Activated T-cell treated with anti-CD3 and anti-CD28 coated beads for 48 hours (primary cell): ENCODE measurements at places on chromosomes 16 and 17.

DNA sequence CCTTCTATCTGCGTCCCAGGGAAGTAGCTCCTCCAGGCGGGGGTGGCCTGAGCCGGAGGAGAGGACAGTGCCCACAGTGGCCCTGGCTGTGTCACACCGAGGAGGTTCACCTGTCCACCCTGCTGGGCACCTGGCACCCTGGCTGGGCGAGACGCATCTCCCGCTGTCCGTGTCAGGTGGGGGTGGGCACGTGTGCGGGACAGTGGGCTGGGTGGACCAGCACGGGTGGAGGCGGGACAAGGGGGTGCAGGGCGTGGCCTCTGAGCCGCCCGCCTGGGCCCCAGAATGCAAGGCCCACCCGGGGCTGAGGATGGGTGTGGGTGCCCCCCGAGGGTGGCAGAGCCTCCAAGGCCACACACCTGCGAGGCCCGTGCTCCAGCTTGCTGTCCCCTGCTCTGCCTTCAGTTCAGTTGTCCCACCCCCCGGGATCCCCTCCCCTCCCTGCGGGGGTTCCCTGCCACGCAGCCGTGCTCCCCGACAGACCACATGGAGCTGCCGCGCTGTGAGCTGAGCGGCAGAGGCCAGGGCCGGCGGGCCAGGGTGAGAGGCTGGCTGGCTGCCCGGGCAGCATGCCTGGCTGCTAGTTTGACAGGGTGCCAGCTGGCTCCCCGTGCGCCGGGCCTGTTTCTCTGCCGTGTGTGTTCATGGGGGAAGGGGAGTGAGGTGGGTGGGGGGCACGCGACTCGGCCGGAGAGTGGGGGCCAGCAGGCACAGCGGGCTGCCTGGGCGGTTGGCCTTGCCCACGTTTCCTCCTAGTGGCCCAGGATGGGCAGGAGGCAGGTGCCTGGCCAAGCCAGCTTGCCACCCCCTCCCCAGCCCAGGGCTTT is 33.9 kb downstream of the BAHCC1 start:
- no peak for DNase-seq

GRCh38 chr16:563072-563644 is 3.0 kb downstream of the PRR35 start:
- DNase-seq = no peak

- DNase-seq = no peak
These were observed 15.7 kb downstream of the RHBDF2 start for GRCh38 chr17:76485569-76485968.

DNA sequence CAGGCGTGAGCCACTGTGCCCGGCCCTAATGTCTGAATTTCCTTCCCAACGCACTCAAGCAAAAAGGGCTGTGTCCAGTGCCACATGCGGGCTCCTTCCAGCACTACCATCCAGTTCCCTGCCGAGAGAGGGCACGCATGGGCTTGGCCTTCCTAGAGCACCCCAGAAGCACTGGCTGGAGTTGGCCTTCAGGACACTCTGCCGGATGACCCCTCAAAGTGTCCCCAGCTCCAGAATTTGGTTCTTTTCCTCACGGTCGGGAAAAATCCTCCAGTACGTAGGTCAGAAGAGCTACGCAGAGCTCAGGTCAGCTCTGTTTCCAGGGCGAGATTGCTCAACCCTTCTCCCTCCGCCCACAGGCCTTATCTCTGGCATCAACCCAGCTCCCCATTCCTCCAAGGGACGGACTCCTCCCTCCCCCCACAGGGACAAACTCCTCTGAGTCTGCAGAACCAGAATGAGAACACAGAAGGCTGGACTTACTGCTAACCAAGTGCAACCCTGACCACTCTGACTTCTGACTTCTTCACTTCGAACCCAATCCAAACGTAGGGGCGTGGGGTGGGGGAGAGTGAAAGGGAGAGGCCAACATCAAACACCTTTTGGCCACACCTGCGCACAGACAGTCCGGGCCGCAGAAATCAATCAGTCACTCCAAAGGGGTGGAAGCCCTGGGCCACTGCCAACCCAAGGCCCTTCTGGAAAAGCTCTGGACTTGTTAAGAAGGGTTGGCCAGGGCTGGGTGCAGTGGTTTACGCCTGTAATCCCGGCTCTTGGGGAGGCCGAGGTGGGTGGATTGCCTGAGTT is 3.6 kb downstream of the CDC42EP4 start:
- DNase-seq = no peak
